ENCODE measurements at places on chromosomes 6 and 20.

GRCh38 chr20:18513208-18513607 lies 5.5 kb downstream of the SEC23B start:
- no peak for DNase-seq

DNA sequence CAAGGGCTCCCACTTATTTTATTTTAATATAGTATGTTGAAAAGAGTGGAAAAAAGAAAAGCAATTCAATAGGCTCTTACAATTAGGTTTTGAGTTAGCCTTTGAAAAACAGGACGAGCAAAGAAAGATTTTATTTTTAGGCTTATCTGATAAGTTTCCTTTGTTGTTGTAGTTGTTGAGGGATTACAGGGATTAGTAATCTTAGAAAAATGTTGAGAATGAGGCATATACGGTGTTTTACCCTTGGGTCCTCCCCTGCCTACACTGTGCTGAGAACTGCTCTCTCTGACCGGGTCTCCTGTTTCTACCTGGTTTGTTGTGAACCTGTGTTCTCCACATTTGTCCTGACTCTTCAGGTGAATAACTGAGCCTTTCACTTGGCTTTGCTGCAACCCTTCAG lies 16.7 kb downstream of the TRAPPC3L start:
- no peak for DNase-seq

DNA sequence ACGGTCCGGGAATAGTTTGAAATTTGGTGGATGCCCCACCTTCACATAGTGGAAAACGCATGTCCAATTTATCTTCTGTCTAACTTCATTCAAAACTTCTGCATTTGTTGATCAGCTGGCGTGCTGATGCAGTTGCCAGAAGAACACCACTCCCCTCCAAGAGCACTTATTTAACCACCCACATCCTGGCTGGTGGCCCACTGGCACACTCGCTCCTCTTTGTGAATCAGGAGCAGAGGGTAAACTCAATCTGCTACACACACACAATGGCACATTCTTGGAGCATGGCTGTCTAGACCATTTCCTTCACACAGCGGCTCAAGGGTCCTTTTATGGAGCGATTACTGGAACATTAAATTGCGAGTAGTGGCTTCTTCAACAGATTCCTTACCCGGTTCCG lies 55.1 kb upstream of the CEP162 start:
- DNase-seq, result peak; percentile 27

DNA sequence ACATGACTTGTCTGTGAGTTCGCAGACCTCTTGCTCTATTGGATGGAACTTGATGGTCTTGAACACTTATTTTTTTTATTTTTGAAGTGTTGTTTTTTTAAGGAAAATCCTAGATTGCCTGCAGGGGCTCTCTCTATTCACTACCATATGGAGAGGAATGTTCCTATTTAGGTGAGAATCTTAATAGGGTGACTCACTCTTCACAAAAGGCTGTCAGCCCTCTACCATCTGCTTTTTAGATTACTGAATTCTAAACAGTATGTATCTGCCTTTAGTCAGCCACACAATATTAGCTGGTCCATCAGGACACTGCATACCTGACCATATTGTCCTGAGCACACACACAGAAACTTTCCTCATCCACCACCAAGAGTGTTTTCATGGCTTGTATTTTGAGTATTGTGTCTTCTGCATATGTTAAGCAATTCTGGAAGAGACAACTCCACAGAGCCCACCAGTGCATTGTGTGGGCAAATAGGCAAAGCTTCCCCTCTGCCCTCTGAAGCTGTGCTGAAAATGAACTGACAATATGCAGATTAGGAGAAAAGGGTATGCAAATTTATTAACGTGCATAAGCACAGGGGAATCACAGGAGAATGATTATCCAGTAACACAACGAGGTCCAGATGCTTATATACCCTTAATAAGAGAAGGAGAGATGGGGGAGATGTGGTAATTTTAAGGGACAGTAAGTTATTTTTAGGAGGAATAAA lies 6.6 kb upstream of the BTBD9 start:
- no peak for DNase-seq

DNA sequence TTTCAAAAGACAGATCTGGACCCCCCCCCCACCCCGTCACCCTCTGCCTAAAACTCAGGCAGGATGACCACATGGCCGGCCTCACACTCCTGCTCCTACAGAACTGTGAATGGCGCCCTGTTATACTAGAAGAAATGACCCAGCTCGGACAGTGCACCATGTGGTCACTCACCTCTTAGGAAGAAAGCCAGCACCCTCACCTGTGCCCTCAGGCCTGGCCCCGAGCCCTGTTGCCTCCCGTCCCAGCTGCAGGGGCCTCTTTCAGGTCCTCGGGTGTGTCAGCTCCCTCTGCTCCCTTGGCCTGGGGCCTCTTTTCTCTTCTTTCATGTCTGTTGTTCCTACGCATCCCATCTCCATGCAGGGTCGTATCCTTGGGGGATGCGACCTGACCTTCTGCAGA lies 23.7 kb downstream of the OSBPL2 start:
- DNase-seq, result no peak

GRCh38 chr6:6543181-6543879 lies 45.2 kb upstream of the LY86 start:
- no peak for DNase-seq

- DNase-seq, result peak; percentile 86
These were observed 23.8 kb upstream of the TLDC2 start for GRCh38 chr20:36852187-36852586.

DNA sequence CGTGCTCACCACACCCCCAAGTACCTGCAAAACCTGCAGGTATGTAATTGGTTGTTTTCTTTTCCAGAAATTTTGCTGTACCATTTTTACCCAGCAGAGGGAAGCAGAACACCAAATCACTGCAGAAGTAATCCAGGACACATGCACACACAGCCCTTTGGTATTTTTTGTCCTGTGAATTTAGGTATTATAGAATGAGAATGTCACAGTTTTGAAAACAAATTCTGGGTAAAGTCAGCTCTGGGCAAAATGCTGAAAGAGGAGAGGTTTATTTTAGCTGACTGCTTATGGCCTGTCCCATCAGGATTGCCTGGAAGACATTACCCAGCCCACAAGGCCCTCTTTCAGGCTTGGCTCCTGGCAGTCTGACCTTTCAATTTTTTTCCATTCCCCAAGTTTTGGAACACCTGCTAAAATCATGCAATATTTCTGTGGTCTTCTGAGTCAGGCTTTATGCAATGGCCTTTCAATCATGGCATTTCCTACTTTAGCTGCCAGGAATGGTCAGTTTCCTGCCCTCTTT lies 3.5 kb upstream of the EFHC1 start:
- DNase-seq, result no peak

DNA sequence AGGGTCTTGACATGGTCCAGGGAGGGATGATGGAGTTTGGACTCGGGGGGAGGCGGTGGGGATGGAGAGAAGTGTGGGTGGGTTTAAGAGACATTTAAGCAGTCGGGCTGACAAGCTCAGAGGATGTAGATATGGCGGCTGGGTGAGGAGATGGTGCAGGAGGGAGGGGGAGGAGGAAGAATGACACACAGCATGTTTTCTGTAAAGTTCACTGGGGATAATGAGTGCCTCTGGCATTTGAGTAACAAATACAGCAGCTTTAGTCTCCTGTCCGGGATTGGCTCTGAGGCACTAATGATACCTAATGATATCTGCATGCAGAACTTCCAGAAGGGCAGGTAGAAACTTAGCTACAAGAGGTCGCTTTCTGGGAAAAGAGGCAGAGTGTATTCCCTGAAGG lies 107.8 kb downstream of the DHX35 start:
- no peak for DNase-seq

DNA sequence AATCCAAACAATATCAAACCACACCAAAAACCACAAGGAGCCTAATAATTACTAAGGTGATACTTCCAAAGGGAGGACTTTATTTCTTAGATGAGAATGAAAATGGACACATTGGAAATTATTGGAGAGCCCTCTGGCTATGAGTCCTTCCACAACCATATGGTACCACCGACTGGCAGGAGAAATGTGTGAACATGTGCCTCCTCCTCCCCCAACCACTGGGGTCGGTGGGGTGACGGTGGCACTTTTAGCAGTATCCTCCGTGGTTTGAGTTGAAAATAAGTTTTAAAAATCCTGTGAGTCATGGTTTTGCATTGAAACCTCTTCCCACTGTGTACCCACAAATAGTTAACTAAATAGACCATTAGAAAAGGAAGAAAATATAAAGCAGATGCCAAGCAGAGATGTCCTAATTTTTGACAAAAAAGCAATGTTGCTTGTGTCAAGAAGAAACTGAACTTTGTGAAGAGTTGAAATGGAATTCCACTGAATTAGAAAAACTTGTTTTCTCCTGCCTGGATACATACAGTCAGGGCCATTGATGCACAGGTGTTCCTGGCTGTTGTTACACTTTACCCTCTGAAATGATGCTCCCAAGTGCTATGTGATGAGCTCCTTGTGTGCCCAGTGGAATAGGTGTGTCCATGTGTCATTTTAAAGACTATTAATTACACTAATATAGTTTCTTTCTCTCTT lies 3.2 kb downstream of the EDN1 start:
- DNase-seq, result no peak

DNA sequence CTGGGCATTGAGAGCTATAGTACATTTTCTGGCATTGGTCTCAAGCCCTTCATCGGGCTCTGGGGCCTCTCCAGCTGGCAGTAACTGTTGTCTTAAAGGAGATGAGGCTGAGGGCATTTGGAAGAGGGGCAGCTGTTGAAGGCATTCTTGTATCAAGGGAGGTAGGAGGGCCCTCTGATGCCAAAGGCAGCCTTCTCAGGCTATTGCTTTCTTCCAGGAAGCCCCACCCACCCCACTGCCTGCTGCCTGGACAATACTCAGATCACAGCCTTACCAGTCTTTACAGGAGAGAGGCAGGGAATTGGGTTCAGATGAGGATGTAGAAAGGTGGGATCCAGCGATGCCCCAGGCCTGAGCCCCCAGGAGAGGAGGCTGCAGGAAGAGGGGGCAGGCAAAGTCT lies 46.0 kb downstream of the CPXM1 start:
- no peak for DNase-seq

DNA sequence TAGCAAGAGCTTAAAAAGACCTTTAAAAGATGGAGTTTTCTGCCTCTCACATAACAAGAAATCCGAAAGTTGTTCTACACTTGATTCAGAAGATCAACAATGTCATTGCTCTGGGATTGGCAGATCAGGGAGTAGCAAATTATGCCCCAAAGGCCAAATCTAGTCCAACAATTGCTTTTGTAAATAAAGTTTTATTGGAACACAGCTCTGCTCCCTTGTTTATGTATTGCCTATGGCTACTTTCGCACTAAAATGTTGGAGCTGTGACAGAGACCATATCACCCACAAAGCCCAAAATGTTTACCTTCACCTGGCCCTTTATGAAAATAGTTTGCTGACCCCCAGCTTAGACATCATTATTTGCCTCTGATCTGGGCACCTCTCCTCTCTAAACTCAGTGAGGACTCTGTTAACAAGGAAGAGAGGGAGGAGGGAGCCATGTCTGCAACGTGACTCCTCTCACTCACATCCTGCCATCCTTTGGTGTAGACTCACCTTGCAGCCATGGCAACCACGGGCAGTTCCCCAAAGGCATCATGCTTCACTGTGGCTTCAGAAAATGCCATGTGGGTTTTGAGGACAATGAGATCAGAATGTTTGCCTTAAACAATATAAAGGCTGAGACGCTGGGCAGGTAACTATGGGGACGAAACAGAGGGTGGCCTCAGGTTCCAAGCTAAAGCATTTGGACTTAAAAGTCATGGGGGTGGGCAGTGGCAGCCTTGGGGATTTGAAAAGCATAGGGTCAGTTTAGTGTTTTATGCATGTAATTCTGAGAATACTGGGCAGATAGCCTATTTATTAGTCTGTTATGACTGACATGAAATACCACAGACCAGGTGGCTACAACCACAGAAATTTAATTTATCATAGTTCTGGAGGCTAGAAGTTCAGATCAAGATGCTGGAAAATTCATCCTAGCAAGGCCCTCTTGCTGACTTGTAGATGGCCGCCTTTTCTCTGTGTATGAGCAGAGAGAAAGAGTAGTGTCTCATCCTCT lies 149.7 kb upstream of the TNFAIP3 start:
- no peak for DNase-seq

- DNase-seq, result no peak
These were observed 235.1 kb upstream of the FOXQ1 start for GRCh38 chr6:1076531-1077459.

- no peak for DNase-seq
These were observed 1.0 kb downstream of the SALL4 start for GRCh38 chr20:51801122-51801822.

DNA sequence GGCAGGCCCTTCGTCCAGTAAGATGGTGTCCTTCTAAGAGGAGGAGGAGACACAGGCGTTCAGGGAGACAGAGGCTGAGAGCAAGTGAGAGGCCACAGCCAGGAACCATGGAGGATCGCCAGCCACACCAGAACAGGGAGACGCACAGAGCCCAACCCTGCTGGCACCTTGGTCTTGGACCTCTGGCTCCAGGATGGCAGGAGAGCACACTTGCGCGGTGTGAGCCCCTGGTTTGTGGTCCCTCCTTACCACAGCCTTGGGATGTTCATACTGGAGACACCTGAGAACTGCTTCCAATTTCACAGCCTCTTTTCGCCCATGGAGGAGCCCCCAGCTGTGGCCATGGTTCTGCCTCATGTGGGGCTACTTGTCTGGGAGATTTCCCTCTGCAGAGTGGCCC lies 222.4 kb downstream of the DLL1 start:
- peak; percentile 13 for DNase-seq

DNA sequence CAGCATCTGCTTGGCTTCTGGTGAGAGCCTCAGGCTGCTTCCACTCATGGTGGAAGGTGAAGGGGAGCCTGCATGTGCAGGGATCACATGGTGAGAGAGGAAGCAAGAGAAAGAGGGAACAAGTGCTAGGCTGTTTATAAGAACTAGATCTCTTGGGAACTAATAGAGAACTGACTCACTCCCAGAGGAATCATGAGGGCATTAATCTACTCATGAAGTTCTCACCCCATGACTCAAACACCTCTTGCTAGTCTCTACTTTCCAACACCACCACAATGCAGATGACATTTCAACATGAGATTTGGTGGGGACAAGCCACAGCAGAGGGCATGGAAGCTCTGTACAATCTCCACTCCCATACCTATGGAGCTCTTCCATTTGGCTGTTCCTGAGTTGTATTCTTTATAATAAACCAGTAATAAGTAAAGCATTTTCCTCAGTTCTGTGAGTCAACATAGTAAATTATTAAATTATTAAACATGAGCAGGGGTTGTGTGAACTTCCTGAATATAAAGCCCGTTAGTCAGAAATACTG lies 524.1 kb upstream of the NRSN1 start:
- no peak for DNase-seq

GRCh38 chr6:88702956-88703556 lies 260.4 kb downstream of the RNGTT start:
- no peak for DNase-seq

DNA sequence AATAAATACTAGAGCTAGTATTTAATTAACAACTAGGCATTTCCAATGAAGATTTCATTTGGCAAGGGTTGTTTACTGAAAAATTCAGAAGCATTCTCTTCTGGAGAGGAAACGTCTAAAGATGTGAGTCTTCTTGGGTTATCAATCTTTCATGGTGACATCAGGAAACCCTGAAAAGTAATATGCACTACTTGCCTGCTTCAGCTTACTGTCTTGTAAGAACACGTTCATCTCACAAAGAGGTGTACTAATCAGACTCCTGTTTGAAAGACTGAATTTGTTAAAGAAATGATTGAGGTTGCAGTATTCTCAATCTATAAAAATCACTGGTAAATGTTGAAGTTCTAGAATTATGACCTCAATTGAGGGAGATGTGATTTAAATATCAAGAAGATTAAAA lies 16.9 kb downstream of the PLEKHG1 start:
- no peak for DNase-seq
